NCI-H1436 treated with DMSO at 0.1 percent for 48 hours (cell line): ENCODE measurements at places on chromosomes 1 and 21.

- DNase-seq, result no peak
Observed at GRCh38 chr1:44108971-44109370, 9.7 kb upstream of the KLF17 start.

DNA sequence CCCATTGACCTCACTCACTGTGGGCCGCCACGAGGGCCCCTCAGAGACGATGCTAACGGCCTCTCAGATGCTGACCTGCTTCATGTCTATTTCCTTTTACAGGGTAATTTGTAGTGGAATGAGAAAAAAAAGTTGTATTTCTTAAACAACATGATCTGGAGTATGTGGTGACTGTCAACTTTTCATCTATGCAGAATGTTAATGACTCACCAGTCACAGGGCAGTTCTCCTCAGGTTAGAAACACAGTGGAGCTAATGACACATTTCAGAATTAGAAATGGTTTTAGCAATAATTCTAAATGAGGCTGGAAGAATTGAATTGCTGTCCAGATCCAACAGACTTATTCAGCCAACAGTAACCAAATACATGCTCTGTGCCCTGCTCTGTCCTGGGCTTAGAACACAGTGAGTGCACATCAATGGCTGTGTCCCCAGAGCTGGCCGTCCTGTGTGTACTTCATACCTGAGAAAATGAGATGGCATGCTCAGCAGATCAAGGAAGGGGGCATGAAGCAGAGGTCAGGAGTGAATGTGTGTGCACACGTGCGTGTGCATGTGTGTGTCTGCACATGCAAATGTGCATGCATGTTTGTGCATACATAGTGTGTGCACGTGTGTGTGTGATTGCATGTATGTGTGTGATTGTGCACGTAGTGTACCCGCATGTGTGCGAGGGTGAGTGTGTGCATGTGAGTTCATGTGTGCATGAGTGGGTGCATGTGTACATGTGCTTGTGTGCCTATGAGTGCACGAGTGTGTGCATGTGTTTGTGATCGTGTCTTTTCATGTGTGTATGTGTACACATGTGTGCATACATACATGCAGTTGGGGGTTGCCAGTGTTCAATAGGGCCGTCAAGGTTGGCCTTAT, 145.3 kb downstream of the PCBP3 start:
- no peak for DNase-seq

- no peak for DNase-seq
Observed at GRCh38 chr1:8571200-8571984, 246.0 kb downstream of the RERE start.

GRCh38 chr1:215192306-215192705, 109.8 kb downstream of the KCNK2 start:
- no peak for DNase-seq

DNA sequence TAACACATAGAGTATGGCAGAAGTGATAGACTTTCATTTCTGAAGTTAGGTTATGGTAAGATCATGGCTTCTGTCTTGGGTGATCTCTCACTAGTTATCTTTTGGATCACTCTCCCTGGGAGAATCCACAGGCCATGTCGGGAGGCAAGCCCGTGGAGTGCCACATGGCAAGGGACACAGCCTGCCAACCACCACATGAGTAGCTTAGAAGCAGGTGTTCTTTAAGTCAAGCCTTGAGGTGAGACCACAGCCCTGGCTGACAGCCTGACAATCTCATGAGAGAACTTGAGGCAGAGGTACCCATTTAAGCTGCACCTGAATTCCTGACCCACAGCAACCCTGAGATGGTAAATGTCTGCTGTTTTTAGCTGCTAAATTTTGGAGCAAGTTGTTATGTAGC, 130.4 kb downstream of the KCNN3 start:
- DNase-seq, result no peak

DNA sequence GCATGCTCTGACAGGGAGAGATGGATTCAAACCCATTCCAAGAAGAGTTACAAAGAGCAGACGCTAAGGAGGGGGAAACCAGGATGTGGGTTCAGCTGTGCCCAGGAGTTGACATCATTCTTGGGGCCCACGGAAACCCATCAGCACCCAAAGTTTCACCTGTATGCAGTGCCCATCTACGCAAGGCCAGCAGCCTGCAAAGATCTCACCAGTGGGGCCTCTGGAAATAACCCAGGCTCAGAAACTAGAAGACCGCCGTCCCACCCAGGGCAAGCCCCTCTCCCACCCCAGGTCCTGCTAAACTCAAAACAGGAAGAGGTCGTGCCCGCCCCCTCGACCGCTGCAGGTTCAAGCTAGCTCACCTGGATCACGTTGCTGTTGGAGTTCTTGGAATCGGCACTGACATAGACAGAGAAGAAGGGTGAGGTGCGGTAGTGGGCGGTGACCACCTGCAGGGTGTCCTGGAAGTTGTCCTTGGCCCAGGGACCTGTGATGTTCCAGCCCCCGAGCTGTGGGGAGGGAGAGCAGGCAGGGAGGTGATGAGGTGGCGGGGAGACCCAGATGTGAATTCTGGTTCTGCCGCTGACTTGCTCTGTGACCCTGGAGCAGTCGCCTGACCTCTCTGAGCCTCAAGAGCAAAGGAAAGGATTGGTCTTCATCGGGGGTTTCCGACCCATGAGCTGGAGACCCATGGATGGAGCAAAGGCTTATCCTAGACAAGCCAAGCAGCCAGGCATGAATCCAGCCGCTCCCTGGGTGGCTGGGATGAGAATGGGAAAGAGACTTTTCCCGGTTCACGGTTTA, 31.7 kb downstream of the ECE1 start:
- DNase-seq, result no peak

DNA sequence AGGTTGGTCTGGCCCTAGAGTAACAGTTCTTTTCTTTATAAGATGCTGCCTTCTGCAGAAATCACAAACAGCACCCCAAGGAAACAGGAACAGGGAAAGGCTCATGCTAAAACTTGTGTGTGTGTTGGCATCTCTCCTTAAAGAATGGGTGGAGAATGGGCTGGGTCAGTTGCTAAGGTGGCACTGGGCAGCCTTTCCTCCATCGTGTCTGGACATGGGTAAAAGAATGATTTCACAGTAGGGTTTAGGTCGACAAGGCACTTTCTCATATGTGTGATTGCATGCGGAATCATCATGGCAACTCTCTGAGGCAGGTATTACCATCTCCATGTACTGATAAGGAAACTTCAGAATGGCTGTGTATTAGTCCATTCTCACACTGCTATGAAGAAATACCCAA, 40.3 kb downstream of the LRRN2 start:
- no peak for DNase-seq

DNA sequence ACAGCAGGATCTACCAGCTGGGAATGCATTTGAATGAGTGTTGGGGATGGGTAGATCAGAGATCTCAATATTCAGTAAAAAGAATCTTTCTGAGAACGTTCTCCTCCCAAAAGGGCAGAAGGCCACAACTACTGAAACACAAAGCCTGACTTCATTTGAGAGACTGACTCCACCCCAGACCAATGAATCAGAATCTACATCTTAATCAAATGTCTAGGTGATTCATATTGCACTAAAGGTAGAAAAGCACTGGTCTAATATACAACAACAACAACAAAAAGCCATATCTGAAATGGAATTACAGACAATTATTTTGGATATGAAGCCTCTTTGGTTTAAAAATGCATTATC, 123.9 kb downstream of the SMYD3 start:
- DNase-seq, result no peak

GRCh38 chr1:161199506-161200139, 769 bp upstream of the ADAMTS4 start:
- DNase-seq, result no peak

DNA sequence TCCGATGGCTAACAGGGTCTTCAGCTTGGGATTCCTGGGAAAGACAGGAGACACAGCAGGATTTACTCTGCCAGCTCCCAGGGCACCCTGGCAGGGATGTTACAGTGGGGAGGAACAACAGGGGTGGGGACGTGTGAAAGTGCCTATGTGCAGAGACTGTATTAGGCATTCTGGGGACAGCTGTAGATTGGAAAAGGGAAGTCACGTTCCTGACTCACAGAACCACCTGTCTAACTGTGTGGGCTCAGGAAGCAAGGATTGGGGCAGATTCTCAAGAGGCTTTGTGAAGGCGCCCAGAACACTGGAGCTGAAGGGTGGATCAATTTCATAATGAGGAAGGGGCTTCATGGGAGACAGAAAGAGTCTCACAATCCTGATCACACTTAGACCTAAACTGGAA, 4.4 kb downstream of the CHIT1 start:
- DNase-seq, result no peak

DNA sequence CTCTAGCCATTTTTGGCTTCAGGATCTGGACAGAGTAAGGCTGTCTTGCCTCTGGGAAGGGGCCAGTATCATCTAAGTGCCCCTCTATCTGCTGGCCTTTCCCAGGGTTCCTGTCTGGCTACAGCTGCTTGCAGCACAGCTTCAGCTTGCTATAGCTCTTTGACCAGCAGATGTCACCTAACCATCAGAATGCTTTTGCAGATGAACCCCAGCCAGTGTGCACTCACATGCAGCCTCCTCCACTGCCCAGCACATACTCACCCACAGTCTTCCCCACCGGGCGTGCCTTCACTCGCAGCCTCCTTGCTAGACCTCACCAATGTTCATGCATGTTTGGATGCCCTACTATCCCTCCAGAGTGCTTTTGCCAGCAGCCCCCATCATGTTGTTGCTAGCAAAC, 769.0 kb downstream of the BRINP3 start:
- DNase-seq, result no peak

- no peak for DNase-seq
Observed at GRCh38 chr1:41671116-41671755, 186.8 kb upstream of the EDN2 start.
